ENCODE measurements at places on chromosomes 12 and 14.
A peak's percentile ranks its signal among the peaks of the same experiment; 100 is the strongest.

DNA sequence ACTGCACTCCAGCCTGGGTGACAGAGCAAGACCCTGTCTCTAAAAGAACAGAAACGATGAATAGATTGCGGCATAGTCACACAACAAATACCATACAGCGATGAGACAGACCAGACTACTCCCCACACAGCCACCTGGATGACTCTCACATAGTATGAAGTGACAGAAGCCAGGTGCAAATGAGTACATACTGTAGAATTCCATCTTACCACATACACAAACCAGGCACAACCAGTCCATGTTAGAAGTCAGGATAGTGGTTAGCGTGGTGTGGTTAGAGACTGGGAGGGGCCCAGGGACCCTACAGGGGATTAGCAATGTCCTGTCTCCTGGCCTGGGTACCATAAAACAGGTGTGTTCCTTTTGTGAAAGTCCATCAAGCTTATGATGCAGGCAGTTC lies 53.8 kb downstream of the FAM222A start:
- no peak for DNase-seq

- no peak for DNase-seq
Measured at GRCh38 chr12:1536817-1537216, 57.6 kb downstream of the FBXL14 start.

GRCh38 chr12:27276275-27276674 lies 32.2 kb downstream of the STK38L start:
- no peak for DNase-seq

GRCh38 chr12:41188841-41189394 lies 798 bp downstream of the PDZRN4 start:
- DNase-seq, result no peak

DNA sequence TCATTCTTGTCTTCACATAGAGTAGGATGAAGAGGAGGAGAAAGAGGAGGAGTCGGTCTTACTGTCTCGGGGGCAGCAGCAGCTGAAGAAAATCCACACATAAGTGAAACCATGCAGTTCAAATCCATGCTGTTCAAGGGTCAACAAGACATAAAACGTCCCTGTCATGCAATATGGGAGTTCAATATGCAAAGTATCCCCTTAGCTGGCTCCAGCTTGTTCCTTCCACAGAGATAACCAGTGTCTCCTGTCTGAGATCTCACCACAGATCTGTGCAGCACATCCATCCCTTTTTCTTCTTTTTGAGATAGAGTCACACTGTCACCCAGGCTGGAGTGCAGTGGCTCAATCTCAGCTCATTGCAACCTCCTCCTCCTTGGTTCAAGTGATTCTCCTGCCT lies 357.5 kb downstream of the GALC start:
- no peak for DNase-seq

DNA sequence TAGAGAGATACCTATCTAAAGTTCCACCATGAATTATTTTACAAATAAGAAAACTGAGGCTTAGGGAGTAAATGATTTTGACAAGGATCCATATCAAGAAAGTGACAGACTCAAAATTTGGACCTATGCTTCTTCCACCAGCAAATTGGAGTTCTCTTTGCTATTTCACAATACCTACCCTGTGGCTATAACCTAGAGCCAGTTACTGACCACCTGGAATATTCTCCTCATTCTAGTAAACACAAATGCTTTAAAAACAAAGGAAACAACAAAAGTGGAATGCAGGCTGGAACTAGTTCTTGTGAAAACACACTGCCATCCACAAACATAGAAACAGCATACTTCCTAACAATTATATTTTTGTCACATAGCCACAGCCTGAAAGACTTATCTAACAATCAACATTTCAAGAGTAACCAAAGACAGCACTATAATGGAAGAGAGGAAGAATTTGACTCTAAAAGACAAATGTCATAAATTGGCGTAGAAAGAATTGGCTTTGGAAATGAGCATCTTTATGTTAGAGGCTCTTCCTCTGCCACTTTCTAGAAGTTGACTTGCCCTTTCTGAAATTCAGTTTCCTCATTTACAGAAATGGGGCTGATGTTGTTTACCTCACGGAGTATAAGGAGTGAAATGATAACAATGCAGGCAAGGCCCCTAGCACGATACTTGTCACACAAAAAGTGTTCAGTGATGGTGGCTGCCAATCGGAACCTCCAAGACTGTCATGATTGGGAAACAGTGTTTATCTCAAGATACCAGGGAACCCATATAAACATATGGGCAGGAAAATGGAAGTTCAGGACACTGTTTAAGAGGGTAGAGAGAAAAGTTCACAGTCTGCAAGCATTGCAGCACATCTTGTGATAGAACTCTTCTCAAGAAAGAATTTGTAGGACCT lies 138.6 kb upstream of the LGR5 start:
- no peak for DNase-seq

DNA sequence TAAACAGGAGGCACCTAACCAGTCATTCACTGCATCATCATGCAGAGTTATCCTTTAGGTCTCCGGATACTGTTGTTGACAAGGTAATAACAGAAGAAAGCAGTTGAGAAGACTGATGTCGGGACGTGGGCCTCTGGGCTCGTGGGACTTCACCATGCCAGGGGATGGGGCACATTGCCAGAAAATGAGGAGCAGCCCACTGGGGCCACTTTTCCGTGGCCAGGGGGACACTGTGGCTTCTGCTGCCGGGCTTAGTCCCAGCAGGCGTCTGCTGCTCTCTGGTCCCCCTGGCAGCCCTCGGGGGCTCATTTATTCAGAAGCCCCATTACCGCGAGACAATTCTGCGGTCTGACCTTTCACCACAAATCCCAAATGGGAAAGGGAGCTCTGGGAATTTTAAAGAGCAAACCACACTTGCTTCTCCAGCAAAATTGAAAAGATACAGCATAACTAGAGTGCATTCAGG lies 201.2 kb downstream of the DAD1 start:
- DNase-seq, result no peak

DNA sequence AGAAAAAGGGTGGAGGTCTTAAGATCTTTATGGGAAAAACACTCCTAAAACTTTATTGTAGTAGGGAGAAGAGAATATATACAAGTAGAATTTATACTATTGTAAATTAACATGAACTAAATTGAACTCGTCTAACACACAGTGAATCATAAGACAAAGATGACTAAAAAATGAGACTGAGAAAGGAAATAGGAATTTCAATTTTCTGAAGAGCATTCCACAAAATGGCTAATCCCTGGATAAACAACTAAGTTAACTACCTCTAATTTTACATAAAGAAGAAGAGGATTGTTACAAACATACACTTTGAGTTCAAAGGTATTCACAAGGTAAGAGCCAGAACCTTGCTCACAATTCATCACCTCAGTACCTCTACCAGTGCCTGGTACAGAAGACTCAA lies 2.0 kb downstream of the MAP4K5 start:
- DNase-seq, result peak; percentile 35

DNA sequence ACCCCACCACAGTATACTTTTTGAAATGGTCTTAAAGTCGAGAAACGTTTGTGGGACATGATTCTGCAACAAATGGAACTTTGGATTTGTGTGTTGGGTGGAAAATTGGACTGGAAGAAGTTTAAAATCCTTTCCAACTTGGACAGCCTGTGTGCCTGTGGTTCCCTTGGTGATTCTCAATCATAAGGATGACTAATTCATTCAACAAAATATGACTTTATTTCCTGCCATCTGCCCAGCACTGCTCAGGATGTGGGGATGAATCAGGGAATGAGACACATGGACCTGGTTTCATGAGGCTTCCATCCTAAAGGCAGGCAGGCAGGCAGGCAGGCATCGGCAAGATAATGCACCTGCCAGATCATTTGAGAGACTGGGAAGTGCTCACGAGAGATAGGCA lies 57.3 kb upstream of the TMEM132D start:
- no peak for DNase-seq

DNA sequence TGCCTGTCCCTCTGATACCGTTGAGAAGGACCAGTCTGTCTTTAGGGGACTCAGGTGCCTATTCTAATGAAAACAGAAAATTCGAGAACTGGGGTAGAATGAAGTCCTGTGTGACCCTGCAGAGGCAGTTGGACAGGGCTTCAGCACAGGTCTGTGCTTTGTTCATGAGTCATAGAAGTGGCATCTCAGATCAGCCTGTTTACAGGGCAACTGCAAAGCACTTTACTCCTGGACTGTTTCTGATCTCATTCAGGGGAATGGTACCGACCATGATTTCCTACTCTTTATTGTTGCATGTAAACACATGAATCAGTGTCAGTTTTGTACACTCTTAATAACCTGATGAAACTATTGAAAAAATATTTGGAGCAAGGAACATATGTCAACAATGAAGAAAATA lies 1517.0 kb downstream of the AACS start:
- DNase-seq, result peak; percentile 33

DNA sequence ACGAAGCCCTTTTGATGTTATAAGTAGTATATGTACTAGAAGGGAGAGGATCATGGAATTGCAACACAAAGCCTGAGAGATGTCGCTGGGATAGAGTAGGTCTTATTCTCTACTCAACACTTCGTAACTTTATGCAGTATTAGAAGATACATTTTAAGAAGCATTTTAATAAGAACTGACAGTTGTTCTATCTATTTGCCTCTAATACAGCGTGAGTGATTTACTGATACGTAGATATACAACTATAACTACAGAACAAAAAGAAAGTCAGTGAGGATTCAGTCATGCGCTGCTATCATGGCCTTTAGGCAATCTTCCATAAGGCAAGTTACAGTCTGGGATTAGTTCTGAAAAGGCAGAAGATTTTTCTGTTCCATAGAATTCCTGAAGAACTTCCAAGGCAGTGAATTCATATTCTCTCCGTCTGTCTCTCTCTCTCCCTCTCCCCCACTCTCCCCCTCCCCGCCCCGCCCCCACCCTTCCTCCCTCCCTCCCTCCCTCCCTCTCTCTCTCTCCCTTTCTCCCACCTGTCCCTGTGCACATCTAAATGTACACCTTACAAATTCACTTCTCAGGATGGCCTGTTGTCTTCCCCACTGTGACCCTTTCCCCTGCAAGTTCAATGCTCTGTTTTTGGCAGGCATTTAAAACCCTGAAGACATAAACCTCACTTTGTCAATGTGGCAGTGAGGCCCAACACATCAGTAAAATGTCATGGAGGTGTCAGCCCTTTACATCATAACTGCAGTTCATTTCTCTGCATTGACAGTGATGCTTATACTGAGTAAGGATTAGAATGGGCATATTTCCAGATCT lies 470.6 kb downstream of the EGLN3 start:
- DNase-seq, result no peak

DNA sequence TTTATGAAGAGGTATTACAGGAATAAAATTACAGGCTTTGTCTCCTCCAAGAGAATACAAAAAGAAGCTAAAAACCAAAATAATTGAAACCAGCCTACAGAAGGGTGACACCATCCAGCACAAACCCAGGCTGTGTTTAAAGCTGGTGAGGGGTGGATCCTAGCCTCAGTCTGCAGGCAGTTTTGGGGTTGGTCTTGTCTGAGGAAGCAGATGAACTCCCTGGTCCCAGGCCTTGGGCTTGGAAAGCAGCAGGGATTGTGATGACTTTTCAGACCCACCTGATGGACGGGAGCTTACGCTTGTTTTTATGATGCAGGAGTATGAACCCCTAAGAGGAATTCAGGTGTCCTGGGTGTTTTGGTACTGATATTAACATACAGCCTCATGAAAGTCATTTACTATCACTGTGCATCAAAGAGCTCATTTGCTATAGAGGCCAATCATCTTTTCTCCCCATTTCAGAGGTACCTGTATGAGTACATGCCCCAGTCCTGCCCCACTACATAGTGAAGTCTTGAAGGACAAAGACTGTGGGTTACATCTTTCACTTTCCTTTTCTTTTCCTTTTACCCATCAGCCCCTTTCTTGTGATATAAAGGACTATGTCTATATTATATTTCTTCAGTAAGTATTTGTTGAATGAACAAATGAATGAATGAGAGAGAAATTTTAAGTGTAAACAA lies 18.1 kb downstream of the PRICKLE1 start:
- DNase-seq, result no peak

DNA sequence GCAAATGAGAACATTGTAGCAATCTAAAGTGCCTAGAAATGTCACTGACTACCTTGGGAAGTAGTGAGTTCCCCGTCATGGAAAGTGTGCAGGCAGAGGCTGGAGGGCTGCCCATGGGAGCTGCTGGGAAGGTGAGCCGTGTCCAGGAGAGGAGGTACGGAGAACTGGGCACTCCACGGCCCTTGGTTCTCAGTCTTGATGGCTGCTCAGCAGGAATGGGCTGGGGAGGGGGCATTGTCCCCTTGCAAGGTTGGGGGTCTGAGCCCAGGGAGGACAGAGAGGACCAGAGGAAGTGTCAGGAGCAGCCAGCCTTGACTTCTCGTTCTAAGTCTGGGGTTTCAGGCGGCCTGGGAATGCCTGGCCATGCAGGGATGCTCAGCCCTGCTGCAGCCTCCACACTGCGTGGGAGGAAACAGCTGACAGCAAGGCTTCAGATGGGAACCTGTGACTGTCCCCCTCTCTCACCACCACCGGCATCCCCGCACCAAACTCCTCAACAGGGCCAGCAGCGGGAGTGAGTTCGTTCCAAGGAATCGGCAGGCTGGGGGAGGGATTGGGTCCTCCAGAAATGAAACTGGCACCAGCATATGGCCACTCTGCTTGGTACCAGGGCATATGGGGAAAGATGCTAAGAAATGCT lies 140.2 kb downstream of the BCL11B start:
- no peak for DNase-seq

DNA sequence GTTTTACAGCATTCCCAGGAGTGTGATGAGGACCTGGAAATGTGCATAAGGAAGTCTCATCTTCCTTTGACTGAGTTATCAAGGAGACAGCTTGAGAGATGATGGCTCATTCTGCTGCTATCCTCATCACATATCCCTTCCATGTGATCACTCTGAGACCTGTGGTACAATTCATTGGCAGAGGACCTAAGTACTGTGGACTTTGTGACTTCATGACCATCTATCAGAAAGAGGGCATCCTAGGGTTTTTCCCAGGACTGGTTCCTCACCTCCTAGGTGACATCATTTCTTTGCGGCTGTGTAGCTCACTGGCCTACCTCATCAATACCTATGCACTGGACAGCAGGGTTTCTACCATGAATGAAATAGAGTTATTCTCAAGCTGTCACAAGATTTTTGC lies 172.1 kb upstream of the PLEKHG7 start:
- DNase-seq, result no peak

DNA sequence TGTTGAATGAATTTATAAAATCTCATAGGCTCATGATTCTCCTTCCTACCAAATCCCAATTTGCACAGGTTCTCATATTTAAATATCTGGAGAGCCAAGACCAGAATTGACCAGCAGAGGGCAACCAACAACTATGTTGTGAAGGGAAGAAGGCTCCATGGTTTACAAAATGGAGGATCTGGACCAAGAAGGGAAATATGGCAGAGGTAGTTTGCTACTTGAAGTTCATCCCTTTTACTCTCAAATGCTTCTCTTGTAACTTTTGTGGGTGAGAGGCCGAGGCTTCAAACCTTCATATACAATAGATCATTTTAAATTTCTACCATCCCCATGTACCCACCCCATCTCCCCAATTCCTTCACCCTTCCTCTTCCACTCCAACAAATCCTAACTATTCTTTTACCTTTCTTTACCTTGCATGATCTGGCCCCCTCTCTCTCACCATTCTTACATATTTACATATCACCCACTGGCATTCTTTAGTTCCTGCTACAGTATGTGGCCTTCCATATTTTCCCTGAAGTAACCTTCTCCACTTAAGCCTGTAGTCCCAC lies 3.8 kb upstream of the SMARCC2 start:
- DNase-seq, result peak; percentile 93

- DNase-seq, result peak; percentile 71
Measured at GRCh38 chr12:14239350-14239934, 126.0 kb upstream of the ATF7IP start.

Data from fibroblast of pulmonary artery (primary cell).